ENCODE measurements at places on chromosomes 6 and 20.
A peak's percentile ranks its signal among the peaks of the same experiment; 100 is the strongest.

GRCh38 chr20:38747495-38748096 is 664 bp upstream of the ACTR5 start:
- DNase-seq: no peak

DNA sequence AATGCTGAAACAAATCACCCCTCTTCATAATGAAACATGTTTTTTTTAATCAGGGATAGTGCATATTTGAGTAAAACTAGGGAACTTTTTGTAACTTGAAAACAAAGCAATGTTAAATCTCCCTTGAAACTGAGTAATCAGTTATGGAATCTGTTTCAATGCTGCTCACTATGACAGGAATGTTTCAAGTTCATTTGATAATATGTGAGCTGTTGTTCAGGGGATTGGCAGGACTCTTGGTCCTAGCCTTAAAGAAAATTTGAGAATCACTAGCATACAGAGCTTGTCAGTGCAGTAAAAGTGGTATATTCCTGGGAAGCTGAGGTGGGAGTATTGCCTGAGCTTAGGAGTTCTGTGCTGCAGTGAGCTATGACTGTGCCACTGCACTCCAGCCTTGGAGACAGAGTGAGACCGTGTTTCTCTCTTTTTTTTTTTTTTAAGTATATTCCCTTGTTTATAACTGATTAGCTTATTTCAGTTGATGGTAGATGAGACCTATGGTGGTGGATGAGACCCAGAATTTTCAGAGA is 21.6 kb upstream of the CALHM6 start:
- DNase-seq: no peak

GRCh38 chr20:48687117-48687800 is 140.5 kb downstream of the PREX1 start:
- DNase-seq: no peak

GRCh38 chr6:134455319-134455718 is 137.4 kb upstream of the SGK1 start:
- DNase-seq: no peak

DNA sequence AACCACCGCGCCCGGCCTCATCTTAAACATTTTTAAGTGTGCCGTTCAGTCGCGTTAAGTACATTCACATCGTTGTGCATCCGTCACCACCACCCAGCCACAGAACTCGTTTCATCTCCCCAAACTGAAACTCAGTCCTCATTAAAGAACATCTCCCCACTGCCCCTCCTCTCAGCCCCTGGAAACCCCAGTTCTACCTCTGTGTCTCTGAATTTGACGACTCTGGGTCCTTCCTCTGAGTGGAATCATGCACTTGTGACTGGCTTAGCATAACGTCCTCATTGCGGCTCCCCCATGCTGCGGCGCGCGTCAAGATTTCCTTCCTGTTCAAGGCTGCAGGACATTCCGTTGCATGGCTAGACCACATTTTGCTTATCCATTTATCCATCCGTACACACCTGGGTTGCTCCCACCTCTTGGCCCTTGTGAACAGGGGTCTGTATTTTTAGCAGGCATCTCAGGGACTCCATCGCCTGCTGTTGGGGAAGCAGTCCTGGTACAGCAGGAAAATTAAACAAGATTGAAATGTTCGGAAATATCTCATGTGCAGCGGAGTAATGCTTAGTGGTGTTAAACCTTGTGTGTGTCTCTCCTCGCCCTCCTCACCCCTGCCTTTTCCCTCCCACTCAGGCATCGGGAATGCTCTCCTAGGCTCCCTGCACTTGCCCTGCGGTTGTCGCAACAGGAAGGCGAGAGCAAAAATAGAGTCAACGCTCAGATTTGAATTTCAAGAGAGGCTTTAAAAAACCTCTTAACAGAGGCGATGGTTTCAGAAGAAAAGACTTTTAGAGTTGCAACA is 127.9 kb downstream of the PXDC1 start:
- no peak for DNase-seq

GRCh38 chr6:27592481-27593199 is 119.7 kb upstream of the ZNF184 start:
- DNase-seq: no peak

GRCh38 chr6:163397326-163397725 is 17.2 kb upstream of the QKI start:
- no peak for DNase-seq

- DNase-seq: no peak
Observed at GRCh38 chr6:31081872-31082271, 30.5 kb downstream of the C6orf15 start.

GRCh38 chr6:5936140-5936539 is 70.6 kb downstream of the NRN1 start:
- DNase-seq: no peak

- DNase-seq: no peak
Observed at GRCh38 chr6:11410539-11411307, 126.8 kb upstream of the TMEM170B start.

- DNase-seq: no peak
Observed at GRCh38 chr6:85771925-85772430, 129.3 kb upstream of the SYNCRIP start.

DNA sequence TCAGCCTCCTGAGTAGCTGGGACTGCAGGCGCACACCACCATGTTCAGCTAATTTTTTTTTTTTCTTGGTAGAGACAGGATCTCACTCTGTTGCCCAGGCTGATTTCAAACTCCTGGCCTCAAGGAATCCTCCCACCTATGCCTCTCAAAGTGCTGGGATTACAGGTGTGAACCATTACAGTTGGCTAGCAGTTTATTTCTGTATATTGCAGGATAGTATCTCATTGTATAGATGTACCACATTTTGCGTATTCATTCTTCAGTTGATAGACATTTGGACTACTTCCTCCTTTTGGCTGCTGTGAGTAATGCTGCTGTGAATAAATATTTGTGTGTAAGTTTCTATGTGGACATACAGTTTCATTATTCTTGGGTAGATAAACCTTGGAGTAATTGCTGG is 32.9 kb downstream of the ASXL1 start:
- peak; percentile 65 for DNase-seq

GRCh38 chr20:46637020-46637419 is 14.2 kb downstream of the SLC13A3 start:
- no peak for DNase-seq

GRCh38 chr6:2756687-2757224 is 6.0 kb upstream of the MYLK4 start:
- no peak for DNase-seq

DNA sequence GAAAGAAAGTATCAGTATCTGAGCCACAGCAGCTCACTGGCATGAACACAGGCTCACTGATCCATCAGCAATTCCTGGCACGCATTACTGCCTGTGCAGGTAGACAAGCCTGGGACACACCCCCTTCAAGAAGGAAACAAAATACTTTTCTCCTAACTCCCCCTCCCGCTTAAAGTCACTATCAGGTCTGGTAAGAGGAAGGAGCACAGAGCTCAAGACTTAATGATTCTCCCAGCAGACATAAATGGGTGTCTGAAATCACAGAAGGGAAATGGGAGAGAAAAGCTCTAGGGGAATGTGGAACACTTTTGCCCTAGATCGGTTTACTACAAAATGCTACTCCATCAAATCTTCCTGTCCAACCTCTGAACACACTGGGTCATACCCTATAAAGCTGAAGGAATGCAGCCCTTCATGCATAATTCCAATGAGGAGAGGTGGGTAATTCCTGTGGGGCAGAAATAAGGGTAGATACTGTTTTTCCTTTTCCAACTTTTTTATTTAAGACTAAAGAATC is at the start of gene ADGRF1:
Gene ADGRF1 (minus strand): TSS at position 58 of the 517 bp plus-strand sequence. CDS start 13,271 bp downstream, outside the sequence.
- no peak for DNase-seq

Data from AML-193 (cell line).